ENCODE measurements at places on chromosomes 7 and 10.

DNA sequence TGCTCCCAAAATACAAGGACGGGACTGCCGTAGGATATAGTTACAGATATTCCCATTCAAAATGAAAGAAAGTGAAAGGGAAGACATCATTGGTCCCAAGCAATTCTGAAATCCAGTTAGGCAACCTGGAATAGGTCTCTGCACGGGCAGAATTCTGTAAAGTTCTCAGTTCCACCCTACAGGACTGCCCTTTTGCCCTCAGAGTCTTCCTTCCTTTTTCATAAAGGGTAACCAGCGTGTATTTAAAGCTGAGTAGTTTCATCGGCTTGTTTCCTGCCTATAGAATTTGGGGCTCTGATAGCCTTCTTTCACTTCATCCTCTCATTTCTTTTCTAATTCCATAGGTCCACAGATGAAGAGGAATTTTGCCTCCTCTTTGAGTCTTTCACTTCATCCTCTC is 20.0 kb downstream of the COPG2 start:
- DNase-seq: no peak

- DNase-seq: no peak
Measured at GRCh38 chr7:15750727-15751126, 64.2 kb upstream of the MEOX2 start.

- no peak for DNase-seq
Measured at GRCh38 chr10:122649903-122650302, 49.7 kb downstream of the C10orf120 start.

DNA sequence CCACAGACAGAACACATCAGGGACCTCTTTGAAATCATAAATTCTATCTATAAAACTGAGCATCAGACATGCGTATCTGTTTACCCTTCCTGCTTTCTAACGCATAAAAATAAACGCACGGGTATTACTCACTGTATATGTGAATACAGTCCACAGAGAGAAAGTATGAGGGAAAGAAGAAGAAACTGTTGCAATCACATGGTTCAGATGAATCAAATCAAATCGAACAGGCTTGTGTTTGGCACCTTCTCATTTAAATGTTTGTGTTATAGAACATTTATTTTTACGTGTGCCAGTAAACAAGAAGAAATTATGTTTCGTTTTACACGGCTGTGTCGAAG is 322.0 kb downstream of the FRMD4A start:
- DNase-seq: no peak

- no peak for DNase-seq
Measured at GRCh38 chr7:115417662-115418061, 495.8 kb downstream of the MDFIC start.

- no peak for DNase-seq
Measured at GRCh38 chr10:119677126-119677525, 25.9 kb downstream of the BAG3 start.

Measured in stimulated activated CD8-positive, alpha-beta memory T cell treated with anti-CD3 and anti-CD28 coated beads, Interleukin-4, amount 100 ng/mL, for 4 hours (primary cell).